ENCODE measurements at places on chromosomes 5 and 9. TPM values are rescaled to one million over a fixed set of nuclear protein-coding genes. Genes with fewer than 3 reads are reported as not detected.

- no peak for DNase-seq
Measured at GRCh38 chr9:126116351-126117157, 210.1 kb upstream of the MVB12B start.

DNA sequence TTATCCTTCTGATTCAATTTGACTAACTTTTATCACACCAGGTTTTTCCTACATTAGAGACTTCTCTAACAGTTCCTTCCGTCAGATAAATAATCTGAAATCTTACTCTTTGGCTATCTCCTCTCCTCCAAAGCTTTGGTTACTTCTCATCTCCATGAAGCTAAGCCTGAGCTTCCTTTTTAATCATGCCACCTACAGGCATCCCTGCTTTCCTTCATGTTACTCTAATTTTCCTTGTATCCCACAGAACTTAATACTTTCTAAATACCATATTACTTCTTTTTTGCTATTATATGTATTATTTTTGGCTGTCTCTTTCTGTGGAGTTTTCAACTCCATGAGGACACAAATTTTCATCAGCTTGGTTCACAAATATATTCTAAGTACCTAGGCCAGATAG, 49.7 kb downstream of the C9 start:
- no peak for DNase-seq

The C5orf58 gene
- total RNA-seq = not detected

GRCh38 chr5:164175083-164175482, 669.7 kb downstream of the MAT2B start:
- DNase-seq = no peak

DNA sequence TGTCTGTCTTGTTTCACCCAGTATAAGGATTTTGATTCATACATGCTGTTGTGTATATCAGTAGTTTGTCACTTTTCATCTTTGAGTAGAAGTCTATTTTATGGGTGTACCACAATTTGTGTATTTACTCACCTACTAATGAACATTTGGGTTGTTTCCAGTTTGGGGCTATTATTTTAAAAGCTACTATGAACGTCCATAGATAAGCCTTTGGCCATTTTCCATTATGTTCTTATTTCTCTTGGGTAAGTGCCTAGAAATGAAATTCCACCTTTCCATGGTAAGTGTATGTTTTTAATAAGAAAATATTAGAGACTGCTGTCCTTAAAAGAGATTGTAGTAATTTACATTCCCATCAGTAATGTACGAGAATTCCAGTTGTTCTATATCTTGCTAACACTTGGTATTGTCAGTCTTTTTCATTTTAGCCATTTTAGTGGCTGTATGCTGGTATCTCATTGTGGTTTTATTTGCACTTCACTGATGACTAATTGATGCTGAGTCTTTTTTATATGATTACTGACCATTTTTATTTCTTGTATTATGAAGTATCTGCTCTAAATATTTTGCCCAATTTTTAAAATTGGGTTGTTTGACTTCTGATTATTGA, 17.9 kb upstream of the PDE8B start:
- no peak for DNase-seq
